ENCODE measurements at places on chromosomes 11 and 22. TPM values are rescaled to one million over a fixed set of nuclear protein-coding genes. Genes with fewer than 3 reads are reported as not detected.

Gene OR5M10
- total RNA-seq, result not detected

Gene MS4A8
- total RNA-seq, result not detected

Gene THRSP
- total RNA-seq, result not detected

Gene ATG2A
- 27.4 TPM for total RNA-seq

Gene IGLL1
- not detected for total RNA-seq

Gene RIMBP3C
- total RNA-seq, result not detected

Gene TTC12
- total RNA-seq, result 9.6 TPM

Gene PANX3
- not detected for total RNA-seq

Gene SLC22A8
- not detected for total RNA-seq

Gene KCNA4
- total RNA-seq, result not detected

Gene CALCB
- not detected for total RNA-seq

Gene SLC22A24
- total RNA-seq, result not detected

Gene KRTAP5-1
- not detected for total RNA-seq

Gene APOL1
- 22.2 TPM for total RNA-seq

Gene CALCA
- not detected for total RNA-seq

Gene MUC5B
- not detected for total RNA-seq

Gene ANGPTL5
- total RNA-seq, result not detected

Gene C11orf16
- not detected for total RNA-seq
